Activated CD8-positive, alpha-beta memory T cell treated with anti-CD3 and anti-CD28 coated beads for 48 hours (primary cell): ENCODE measurements at places on chromosomes 3 and 15.

GRCh38 chr15:74864296-74864695 lies 8.9 kb downstream of the SCAMP2 start:
- no peak for DNase-seq

GRCh38 chr15:83694015-83694414 lies 40.1 kb downstream of the ADAMTSL3 start:
- DNase-seq, result no peak

GRCh38 chr3:179768080-179768479 lies 115.2 kb downstream of the USP13 start:
- DNase-seq, result no peak

DNA sequence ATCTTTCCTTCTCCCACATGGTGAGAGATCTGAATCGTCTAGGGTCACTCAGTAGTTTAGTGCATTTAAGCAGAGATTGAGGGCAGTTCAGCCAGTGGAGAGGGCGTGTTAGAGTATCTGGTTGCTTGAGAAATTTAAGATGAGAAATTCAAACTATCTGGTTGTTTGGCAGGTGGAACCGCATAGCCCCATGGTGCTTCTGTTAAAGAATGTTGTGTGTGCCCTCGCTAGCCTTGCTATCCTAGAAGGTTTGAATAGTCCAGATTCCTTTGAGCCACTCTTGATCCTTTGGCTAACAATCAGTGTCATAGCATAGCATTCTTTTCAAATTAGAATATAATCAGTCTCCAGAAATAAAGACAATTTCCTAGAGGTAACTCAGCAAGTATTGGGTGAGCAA lies 32.1 kb downstream of the ABHD17C start:
- no peak for DNase-seq

DNA sequence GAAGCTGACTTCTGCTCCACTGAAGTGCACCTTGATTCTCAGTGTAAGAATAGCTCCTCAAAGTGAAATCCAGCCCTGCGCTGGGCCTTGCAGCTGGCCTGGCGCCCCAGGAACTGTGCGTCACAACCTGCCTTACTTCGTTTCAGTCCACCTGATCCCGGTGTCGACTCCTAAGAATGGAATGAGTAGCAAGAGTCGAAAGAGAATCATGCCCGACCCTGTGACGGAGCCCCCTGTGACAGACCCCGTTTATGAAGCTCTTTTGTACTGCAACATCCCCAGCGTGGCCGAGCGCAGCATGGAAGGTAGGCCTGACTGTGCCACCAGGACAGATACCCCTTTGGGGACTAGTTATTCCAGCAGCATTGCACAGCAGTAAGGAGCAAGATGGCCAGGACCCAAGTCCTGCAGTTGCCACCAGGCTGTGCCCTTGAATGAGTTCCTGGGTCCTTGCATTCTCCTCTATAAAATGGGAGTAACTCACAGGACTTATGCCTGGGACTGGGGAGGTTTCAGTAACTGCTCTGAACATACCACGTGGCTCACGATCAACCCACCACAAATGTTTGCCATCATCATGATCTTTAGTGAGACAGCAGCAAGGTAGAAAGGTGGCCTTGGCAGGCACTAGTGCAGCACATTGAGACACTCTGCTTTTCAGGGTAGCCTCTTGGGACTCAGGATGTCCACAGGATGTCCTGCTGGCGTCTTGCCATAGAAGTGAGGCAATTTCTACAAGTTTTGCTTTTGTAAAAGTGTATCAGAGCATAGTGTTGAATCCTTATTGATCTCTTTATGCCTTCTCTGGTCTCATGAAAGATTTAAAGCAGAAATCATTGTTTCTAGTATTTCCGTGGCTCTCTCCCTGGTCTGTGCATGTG lies 46.8 kb downstream of the PXYLP1 start:
- DNase-seq, result no peak

DNA sequence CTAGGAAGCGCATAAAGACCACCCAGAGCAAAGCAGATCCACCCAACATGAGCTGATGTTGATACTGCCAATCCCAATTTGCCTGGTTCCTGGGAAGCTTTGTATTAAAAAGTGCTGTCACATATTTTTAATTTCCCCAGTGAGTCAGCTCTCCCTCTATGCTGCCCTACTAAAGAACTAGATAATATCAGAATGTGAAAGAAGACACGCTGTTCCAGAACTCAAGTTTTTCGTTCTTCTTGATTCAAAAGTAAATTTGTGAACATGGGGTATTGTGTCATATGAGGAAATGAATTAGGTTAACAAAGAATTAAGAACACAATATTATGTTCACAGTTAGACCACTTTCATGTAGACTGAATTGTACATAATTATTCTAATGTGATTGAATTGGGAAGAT lies 734.2 kb upstream of the ALCAM start:
- no peak for DNase-seq

GRCh38 chr3:56923526-56924224 lies 121.9 kb upstream of the ARHGEF3 start:
- DNase-seq, result no peak

DNA sequence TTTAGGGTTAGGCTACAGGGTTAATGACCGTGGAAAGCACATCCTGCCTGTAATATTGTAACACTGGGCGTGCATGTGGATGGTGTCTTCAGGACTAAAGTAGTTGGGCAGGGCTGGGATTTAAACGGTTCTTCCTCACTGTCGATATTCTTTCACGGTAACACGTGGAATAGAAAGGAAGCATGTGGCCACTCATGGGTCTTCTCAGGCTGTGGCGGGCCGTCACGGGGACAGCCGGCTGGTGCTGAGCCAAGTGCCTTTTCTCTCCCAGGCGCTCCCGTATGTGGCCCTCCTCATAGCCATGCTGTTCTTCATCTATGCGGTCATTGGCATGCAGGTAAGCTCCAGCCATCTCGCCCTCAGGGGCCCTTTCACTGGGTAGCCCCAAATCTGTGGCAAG lies 73.7 kb downstream of the CHDH start:
- no peak for DNase-seq

GRCh38 chr3:44923632-44924456 lies 49.4 kb downstream of the TGM4 start:
- no peak for DNase-seq

DNA sequence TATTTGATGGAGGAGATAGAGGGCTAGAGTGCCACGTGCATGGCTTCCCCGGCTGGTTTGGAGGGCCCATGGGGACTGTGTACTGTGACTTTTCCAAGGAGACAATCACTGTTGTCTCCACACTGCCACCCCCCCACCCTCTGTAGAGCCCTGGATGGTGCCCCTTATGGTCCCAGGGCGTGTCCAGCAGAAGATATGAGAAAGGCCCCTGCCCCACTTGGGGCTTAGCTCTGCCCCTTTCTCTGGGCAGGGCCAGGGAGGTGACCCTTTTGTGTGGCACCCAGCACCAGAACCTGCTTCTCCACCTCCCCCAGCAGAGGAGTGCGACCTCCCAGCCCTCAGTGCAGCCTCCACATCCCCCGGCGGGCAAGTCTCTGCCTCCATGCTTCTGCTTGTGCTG lies 32.1 kb downstream of the SPSB4 start:
- no peak for DNase-seq

DNA sequence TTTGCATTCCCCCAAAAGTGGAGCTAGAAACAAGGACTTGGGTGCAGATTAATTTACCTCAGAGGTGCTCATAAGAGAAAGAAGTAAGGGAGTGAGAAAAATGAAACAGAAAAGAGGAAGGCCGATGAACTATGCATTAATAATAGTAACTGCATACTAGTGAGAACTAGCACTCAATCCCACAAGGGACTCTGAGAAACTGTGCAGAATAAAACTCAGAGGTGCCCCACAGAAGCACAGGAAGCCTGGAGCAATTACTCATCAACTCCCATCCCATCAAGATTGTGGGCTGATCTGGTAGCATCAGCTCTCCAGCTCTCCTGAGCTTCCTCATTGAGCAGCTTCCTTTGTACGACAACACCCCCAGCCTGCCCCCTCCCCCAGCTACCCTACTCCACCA lies 50.8 kb downstream of the CLDN18 start:
- DNase-seq, result no peak

GRCh38 chr3:193816656-193817311 lies 223.8 kb downstream of the OPA1 start:
- DNase-seq, result no peak

DNA sequence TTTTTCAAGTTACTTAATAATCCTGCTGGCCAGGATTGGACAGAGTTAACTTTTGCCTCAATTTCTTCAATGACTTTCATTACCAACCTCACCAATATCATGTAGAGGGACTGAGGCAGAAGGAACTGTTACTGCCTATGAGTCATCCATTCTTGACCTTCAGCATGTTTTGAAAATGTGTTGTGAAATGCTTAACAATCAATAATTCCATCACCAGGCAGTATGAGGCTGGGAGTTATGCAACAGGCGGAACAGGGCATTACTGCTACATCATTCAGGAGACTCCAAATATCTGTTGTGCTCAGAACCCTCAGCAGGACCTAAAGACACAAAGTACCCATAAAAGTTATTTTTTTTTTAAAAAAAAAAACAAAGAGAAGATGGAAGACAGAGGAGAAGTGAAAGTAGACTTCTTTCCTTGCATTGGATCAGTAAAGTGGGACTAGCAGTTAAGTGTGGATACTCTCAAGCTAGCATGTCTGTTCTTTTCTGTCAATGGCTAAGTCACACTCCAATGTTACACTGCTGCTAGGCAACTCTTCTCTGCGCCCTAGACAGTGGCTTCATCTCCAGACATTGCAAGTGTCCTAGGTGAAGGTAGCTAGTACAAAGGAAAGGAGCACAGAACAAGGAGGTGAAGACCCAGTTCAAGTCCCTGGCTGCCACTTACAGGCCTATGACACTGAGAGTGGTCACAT lies 184.9 kb upstream of the LPP start:
- no peak for DNase-seq

- no peak for DNase-seq
Observed at GRCh38 chr15:39282663-39283208, 298.1 kb upstream of the THBS1 start.

GRCh38 chr3:29291982-29292363 lies 11.1 kb downstream of the RBMS3 start:
- DNase-seq, result no peak

DNA sequence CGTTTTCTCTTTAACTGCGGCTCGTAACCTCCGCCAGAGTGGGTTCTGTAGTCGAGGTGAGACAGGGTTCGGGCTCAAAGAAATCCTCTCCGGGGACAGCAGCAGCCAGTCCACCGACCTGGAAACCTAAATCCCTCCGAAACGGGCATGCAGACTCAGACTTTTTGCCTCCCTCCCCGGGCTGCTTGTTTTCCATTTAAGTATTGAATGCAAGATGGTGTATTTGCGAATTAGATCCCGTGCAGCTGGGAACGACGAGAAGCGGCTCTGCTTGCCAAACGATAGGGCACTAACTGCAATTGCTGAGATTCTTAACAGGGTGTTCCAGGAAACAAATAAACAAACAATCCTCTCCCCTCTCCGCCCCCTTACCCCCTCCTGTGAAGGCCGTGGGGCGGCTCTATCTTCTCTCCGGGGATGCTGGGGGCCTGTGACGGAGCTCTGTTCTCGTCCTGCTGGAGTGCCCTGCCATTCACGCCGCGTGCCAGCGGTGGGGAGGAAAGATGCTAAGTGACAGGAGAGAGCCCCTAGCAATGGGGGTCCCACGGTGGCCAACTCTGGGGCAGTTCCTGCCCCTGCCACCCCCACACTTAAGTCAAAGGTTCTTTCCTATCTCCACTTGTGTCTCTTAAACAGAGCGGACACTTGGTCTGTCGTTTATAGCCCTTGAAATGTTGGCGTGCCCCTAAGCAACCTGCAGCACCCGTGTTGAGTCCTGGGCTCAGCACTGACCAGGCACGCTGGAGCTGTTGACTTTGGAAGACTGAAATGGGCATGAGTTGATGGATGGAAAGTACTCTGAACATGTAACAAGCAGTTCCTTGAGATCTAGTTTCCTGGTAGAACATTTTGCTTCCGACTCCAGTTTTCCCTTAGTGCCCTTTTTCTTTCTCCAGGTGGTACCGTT lies 1.3 kb upstream of the ETV5 start:
- no peak for DNase-seq

DNA sequence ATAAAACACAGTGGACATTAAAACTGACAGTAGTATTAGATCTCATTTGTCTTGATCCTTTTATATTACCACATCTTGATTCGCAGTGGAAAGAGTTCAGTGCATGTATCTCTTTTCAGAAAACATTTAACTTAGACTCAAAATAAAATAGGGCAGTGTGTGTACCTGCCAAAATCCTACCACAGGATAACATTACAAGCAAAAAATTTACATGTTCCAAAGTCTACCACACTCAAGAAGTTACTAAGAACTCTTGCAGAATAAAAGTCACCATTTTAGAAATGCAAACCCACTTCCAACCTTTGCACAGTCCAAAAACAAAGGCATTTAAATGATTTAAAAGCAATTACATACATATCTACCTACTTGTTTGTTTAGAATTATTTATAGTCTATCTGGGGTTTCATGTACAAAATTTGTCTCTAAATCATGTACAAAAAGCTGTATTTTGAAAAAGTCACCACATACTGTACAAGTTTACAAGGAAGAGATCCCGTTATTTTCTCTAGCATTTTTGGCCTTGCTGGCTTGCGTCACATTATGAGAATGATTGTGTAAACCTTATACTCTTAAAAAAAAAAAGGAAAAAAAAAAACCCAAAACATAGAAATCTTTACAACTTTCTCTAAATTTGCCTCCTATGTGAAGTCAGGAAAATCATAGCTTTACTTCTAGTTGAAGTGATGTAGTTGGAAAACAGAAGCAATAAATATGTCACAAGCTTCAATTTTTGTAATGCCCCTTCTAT lies 153.8 kb downstream of the ADAM10 start:
- no peak for DNase-seq

DNA sequence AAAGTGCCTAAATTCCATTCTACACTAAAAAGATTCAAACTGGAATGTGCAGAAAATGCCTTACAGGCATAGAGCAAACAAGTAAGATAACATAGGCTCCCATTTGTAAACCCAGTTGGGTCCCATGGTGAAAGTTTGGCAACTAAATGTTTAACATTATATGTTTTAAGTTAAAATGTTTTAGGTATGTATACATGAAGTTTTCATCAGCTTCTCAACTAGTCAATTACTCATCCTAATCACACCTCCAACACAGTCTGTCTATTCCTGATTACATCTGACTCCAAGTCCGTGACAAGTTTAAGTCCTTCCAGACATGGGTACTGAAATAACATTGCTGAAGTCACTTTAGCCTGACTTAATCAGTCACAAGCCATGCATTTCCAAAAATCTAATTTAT lies 25.0 kb downstream of the MYLK start:
- no peak for DNase-seq

- no peak for DNase-seq
Observed at GRCh38 chr3:2931265-2931664, 178.9 kb downstream of the IL5RA start.

- no peak for DNase-seq
Observed at GRCh38 chr3:94413336-94414108, 350.7 kb downstream of the NSUN3 start.

- DNase-seq, result no peak
Observed at GRCh38 chr3:126746395-126747177, 42.5 kb downstream of the CHCHD6 start.

- DNase-seq, result no peak
Observed at GRCh38 chr3:77042882-77043281, 3.0 kb downstream of the ROBO2 start.

GRCh38 chr3:122705379-122705778 lies 24.7 kb downstream of the PARP14 start:
- no peak for DNase-seq

GRCh38 chr15:42032376-42033213 lies 11.8 kb upstream of the PLA2G4E start:
- no peak for DNase-seq
